ENCODE measurements at places on chromosomes 13 and 19.

GRCh38 chr13:78595495-78596398 is 7.6 kb downstream of the POU4F1 start:
- DNase-seq, result no peak

GRCh38 chr19:5534787-5535586 is 32.8 kb downstream of the TINCR start:
- DNase-seq, result no peak

DNA sequence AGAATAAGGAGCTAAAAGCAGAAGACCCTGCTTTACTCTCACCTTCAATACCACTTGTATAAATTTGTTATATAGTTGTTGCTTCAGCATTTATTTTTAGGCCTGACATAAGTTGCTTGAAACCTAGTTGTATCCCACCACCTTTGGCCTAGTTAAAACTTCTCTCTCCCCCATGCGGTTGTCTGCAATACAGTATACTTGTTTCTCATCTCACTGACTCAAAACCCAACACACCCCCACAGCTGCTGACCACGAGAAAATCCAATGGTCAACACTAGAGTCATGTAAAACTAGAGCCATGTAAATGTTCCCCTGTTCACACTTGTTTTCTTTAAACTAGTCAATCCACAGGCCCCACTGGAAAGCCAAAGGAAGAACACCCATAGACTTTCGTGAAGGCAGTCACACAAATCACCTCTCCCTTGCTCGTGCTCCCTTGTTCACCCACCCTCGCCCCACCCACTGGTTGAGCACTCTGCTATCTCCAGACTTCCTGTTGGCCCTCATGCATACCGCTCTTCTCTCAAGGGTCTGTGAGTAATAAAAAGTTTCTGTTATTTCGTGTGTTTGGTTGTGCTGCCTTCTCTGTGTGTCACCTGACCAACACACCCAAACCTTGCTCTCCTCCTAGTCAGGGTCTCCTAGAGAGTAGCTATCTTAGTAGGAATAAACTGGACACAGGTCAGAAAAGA is 12.9 kb upstream of the CCDC169 start:
- no peak for DNase-seq

GRCh38 chr13:42722883-42723539 is 58.4 kb upstream of the FAM216B start:
- no peak for DNase-seq

DNA sequence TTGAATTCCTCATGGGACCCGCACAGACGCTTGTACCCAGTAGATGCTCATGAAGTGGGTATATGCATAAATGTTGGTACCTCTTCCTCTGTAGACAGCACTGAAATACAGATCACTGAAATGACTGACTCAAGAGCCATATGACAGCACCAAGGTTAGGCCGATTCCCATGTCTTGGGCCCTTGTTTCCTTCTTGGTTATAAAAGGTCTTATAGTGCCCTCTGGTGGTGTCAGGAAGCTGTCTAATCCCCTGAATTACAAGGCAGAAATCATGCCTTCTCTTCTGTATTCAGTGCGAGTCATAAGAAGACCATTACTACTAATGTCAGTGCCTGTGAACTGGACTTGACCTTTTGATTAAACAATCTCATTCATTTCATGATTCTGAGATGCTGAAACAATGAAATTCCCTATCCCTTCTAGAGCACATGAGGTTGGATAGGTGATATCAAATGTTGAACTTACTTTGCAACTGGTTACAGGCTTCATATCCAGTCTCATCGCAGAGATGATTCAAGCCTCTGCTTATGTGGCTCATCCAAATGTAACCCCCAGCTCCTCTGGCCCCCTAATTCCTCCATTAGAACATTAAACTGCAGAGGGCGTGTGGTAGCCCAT is 59.7 kb downstream of the SPATA13 start:
- peak; percentile 58 for DNase-seq

DNA sequence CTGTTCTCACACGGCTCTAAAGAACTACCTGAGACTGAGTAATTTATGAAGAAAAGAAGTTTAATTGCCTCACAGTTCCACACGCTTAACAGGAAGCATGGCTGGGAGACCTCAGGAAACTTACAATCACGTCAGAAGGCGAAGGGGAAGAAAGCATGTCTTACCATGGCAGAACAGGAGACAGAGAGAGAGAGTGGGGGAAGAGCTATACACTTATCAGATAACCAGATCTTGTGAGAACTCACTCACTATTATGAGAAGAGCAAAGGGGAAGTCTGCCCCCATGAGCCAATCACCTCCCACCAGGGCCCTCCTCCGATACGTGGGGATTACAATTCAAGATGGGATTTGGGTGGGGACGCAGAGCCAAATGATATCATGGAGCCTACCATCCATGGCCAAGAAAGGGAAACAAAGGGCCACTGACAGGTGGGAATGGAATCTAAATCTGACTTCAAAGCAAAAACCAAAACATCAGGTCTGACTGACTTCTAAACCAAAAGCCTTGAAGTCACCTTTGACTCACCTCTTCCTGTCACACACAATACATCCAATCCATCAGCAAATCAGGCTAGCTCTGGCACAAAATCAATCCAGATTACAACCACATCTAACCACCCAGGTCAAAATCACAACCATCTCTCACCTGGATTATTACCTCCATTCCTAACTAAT is 189.7 kb downstream of the ENOX1 start:
- no peak for DNase-seq

- peak; percentile 75 for DNase-seq
Observed at GRCh38 chr19:18765224-18765623, 25.9 kb downstream of the COMP start.

GRCh38 chr13:110860983-110861382 is 53.9 kb downstream of the ANKRD10 start:
- no peak for DNase-seq

- DNase-seq, result no peak
Observed at GRCh38 chr13:97114651-97115050, 107.5 kb upstream of the MBNL2 start.

DNA sequence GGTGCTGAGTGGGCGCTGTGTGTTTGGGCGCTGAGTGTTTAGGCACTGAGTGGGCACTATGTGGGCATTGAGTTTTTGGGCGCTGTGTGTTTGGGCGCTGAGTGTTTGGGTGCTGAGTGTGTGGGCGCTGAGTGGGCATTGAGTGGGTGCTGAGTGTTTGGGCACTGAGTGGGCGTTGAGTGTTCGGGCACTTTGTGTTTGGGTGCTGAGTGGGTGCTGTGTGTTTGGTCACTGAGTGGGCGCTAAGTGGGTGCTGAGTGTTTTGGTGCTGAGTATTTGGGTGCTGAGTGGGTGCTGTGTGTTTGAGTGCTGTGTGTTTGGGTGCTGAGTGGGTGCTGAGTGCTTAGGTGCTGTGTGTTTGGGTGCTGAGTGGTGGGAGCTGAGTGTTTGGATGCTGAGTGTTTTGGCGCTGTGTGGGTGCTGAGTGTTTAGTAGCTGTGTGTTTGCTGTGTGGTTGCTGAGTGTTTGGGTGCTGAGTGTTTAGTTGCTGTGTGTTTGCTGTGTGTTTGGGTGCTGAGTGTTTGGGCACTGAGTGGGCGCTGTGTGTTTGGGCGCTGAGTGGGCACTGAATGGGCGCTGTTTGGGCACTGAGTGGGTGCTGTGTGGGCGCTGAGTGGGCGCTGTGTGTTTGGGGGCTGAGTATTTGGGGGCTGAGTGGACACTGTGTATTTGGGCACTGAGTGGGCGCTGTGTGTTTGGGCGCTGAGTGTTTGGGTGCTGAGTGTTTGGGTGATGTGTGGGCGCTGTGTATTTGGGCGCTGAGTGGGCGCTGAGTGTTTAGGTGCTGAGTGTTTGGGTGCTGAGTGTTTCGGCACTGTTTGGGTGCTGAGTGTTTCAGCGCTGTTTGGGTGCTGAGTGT is 47.2 kb upstream of the F7 start:
- DNase-seq, result no peak

DNA sequence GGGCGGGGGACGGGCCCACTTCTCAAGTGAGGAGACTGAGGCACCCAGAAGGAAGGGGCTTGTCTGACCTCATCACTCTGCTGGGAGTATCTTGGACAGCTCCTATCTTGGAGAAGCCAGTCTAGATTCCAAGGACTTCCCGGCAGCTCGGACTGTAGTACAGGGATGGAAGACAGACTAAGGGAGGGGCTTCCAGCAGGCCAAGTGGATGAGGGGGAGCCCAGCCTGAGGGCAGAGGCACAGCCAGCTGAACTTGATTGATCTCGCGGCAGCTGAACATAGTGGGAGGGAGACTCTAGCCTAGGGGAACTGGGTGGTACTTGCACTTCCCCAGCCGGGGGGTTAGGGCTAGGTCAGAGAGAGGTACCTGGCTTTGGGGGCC is 711 bp downstream of the CILP2 start:
- no peak for DNase-seq
